BJ (cell line): ENCODE measurements at places on chromosomes 11 and 22.

DNA sequence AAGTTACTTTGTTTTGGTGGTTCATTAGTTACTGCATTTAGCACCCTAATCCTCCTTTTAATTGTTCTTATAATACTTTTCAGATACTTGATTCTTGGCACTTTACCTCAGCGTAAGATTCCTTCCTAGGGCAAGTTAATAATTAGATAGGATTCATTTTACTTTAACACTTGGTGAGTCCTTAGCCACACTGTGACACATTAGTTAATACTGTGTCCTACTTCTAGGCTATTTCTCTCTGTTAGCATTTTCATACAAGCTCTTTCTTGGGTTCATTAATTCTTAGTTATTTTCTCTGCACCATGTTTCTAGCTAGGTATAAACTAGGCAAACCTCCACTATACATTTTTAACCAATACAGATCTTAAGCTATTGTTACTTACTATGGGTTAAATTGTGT, 16.1 kb downstream of the OR5M3 start:
- DNase-seq: no peak

GRCh38 chr22:17858033-17858432, 83.8 kb upstream of the BID start:
- DNase-seq: no peak

DNA sequence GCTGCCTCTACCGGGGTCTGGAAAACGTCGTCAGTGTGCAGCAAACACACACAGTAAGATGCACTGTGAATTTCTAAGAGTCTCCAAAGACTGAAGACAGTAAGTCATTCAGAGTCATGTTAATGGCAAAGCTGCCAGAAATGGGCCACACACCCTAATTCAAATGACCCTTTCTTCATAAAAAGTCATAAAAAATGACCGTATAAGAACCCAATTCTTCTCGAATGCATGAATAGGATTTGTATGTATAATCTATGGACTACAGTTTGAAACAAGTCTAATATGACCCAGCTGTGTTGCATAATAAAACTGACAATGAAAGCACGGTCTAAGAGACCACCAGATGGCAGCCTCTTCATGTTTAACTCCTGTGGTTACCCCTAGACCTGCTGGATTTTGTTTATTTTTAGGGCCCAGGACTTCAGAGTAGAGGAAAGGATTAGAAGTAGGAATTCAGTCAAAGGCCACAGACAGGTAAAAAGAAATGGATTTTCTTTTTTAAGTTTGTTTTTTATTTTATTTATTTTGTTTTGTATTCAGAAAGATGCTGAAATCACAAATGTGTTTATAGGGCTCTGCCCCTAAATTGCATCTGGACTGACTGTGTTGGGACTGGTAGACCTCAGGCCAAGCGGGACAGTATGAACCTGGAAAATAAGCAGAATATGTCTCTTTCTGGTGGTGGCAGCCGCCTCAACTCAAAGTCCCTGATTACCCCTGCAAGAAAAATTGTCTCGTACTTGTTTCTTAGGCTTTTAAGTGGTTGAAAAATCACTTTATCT, 32.1 kb upstream of the SLC5A12 start:
- peak; percentile 26 for DNase-seq

DNA sequence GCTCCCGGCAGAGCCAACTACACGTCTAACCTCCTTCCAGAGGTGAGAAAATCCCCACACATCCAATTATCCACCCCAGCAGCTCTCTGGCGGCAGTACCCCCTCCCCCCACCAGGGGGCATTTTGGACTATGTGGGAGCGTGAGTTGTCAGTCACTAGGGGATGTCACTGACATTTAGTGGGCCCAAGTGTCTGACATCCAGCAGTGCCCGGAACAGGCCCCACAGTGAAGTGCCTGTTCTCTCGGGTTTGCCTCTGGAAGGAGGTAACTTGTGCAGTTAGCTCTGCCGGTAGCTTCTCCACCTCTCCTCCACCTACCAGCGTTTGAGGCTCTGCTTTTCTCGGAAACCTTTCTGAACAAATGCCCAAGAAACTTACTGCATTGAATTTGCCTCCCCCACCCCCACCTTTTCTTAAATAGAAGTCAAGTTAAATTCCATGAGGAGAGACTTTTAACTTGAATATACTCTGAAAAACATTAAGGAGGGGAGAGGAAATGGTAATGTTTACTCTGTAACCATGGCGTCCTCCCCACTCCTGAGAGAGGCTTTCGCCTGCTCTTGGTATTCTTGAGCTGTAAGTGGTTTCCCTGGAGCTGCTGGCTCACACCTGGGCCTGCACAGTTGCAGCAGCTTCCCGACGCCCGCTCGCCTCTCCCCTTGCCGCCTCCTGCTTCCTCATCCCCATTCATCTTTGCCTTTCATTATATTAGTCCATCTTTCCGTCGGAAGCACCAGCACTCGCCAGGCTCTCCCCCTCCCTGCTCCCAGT, 112.8 kb downstream of the WNT7B start:
- DNase-seq: no peak

GRCh38 chr11:114496915-114497314, 57.6 kb downstream of the REXO2 start:
- DNase-seq: no peak

DNA sequence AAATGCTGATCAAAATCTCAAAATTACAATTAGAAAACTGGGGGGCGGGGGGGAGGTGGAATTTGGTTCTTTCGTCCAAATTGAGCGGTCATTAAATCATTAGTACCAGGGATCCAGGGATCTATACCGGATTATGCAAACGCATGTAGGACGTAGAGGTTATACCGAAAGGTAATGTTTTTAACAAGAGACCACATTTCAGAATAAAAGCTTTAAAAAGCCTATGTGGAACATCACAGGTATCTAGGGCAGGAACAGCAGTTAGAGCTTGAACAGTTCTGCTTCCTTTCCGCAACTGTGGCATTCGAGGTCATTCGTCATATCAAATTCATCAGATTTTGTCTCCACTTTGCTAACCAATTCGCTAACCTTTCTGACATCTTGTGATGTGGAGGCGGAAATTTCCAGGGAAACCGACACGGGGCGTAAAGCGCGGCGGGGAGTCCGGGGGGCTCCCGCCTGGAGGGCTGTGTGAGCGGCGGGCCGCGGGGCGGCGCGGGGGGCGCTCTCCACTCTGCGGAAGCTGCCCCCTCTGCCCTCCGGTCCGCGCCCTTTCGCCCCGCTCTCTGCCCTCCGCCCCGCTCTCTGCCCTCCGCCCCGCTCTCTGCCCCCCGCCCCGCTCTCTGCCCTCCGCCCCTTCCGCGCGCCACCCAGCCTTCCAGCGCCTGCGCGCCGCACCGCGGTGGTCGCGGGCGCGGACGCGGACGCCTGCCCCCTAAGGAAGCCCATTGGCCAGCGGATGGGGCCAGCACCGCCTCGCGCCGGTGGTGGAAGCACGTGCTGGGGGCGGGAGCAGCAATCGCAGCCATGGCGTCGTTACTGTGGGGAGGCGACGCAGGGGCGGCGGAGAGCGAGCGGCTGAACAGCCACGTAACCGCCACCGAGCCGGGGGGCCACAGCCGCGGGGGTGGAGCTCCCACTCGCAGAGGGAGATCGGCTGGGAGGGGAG, at the start of gene DDX25:
Gene DDX25 (plus strand): TSS at position 798 of the 949 bp plus-strand sequence. CDS start 10 bp downstream, at position 808.
- DNase-seq: no peak

GRCh38 chr11:121889931-121890330, 226.1 kb downstream of the BLID start:
- no peak for DNase-seq

DNA sequence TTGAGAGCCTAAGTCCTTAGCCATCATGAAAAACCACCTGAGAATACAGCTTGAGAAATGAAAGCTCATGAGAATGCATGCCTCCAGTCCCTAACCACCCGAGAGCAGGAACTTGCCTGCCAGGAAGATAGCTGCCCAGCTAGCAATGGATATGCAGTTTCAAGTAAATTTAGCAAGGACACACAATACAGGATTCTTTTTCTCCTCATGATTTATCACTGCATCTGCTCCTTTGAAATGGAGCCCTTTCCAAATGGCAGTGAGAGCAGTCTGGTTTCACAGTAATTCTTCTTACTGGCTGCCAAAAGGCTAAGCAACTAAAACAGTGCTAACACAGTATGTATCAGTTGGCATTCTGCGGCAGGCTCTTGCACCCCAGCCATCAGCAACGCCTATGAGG, 109.9 kb downstream of the MICAL3 start:
- DNase-seq: no peak

DNA sequence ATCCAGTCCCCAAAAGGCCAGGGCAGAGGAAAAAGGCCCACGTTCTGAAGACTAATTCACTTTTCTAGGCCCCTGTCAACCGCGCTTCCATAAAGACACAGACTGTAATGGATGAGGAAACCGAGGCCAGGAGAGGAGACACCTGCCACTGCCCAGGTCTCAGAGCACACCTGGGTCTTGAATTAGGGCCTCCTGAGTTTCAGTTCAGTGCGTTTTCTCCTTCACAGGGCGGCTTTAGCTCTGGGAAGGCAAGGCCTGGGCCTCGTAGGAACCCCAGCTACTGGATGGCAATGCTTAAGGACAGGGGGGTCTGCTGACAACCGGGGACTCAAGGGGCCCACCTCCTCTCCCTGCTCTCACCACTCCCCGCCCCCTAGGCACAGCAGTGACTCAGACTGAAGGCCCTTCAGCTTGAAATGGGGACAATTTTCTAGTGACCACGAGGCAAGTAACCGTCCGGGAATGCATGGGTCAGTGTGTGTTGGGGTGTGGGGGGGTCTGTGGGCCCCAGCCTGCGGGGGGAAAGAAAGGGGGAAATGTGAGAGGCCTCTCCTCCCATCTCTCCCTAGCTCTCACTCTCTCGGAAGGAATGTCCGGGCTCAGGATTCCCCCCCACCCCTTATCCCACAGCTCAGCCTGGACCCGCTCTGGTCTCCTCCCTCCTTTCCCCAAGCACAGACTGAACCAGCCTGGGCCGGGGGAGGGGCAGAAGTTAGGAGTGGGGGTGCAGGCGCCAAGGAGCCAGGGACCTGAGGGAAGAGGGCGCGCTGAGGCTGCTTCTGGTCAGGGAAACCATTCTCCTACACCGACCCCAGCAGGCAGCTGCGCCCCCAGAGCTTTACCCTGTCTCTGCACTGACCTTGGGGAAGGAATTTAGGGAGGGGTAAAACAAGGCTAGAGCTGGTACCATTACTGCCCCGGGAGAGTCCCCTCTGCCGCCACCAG, 17.2 kb downstream of the CREB3L1 start:
- DNase-seq: peak; percentile 92

- peak; percentile 63 for DNase-seq
Observed at GRCh38 chr22:30234786-30235470, 11.6 kb downstream of the LIF start.

- no peak for DNase-seq
Observed at GRCh38 chr22:36413022-36413775, 25.4 kb upstream of the MYH9 start.

DNA sequence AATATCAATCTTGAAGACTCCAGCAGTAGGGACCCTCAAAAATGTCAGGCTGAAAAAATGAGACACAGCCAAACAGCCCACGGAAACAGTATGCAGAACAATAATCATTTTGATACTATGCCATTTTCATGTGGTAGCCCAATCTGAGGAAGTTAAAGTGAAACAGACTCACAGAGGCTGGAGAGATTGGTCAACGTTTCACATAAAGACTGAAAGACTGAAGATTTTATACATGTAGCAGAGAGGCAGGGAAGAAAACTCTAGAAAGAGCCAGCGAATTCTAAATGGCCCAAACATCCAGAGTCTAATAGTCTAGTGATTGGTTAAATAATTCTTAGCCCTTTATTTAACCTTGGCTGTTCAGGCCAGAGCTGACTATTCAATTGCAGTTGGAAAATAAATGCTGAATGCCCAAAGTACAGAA, 49.4 kb downstream of the MAML2 start:
- no peak for DNase-seq

GRCh38 chr11:109612496-109612895, 190.5 kb downstream of the C11orf87 start:
- DNase-seq: no peak

DNA sequence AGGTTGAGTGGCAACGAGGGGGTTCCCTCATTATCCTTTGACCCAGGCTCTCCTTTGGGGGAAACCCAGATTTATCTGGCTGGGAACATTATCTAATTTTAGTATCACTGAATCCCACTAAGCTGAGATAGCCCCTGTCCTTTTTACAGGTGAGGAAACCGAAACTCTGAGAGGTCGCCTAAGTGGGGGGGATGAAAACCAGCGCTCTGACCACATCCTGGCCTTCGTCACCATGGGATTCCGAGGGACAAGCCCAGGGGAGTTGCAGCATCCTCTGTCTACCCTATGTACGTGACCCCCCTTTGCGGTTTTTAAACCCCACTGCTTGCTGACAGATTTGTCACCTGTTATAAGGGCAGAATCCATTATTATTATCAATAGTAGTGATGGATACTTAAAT, 61.0 kb downstream of the ISX start:
- DNase-seq: no peak

DNA sequence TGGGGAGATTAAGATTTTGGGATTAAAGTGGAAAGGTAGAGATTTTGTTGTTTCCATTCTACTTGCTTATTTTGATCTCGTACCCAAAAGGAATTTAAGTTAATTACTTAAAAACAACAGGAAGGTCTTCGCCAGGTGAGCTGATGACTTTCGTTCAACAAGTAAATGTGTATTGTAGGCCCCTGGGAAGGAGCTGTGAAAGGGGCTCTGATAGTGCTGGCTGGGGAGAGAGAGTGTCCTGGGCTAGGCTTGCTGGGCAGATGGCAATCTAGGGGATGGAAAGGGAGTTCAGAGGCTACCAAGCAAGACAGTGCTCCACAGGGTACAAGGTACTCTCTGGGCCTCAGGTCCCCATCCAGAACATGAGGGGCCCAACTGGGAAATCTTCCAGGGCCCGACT, 189.4 kb downstream of the CEP164 start:
- no peak for DNase-seq

DNA sequence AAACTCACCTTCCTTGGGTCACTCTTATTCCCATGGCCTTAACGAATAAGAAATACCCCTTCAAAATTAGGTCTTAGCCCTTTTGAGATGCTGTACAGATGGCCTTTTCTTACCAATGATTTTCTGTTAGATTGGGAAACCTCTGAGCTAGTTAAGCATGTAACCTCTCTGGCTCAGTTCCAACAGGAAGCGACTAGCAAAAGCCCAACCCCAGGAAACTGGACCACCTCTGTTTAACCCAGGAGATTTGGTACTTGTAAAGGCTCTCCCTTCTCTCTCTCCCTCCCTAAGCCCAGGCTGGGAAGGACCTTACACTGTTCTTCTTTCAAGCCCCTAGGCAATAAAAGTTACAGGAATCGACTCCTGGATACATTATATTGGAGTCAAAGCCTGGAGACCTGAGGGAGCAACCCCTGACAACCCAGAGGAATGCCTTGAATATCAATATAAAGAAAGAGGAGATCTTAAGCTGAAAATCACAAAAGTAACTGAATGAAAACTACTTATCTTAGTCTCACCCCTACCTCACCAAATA, 11.7 kb downstream of the APIP start:
- no peak for DNase-seq

DNA sequence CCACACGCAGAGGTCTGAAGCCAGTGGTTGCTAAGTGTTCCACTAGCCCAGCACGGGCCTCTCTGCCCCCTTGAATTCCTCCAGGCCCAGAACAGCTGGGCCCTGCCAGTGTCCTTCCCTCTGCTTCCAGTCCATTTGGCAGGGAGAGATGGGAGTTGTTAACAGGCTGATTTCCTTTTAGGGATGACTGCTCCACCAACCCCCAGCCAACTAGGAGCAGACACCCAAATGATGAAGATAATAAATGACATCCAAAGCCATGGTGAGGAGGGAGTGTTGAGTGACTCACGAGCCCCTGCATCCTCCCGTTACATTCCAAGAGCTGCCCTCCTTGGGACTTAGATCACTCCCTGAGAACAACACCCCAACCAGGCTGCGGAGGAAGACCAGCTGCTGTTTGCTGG, 20.6 kb downstream of the PARVA start:
- DNase-seq: peak; percentile 95
